Stimulated activated CD8-positive, alpha-beta memory T cell treated with anti-CD3 and anti-CD28 coated beads, Interleukin-2, amount 100 ng/mL, for 1 hour (primary cell): ENCODE measurements at places on chromosomes 5 and 9.

DNA sequence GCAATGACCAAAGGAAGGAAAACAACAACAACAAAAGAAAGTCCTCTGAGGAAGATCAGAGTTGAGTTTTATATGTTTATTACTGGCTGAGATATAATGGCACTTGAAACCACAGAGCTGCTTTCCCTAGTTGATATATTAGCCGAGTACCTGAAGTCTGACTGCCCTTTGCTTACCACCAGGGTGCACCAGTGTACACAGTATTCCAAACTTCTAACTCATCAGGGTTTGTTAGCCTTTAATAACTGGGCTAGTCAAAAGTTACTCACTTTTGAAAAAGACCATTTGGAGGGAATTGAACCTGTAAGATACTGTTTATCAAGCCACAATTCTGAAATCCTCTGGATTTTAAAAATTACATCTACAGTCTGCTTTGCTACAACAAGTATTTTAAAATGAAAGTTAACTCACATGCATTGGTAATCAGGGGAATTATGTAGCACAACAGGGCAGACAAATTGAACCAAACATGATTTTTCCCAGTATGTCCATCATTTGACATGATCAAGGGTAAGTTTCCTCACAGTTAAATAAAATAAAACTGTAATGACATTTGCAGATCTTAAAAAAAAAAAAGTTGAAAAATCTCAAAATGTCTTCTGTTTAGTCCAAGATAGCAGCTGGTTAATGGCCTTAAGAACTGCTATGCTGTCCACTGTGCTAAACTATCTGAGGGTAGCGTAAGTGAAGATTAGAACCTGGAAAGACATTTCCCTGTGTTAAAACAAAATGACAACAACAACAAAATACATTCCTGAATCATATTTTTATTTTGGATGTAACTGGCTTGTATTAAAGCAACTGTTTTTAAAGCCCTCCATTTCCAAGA, 57.3 kb upstream of the C6 start:
- no peak for DNase-seq

DNA sequence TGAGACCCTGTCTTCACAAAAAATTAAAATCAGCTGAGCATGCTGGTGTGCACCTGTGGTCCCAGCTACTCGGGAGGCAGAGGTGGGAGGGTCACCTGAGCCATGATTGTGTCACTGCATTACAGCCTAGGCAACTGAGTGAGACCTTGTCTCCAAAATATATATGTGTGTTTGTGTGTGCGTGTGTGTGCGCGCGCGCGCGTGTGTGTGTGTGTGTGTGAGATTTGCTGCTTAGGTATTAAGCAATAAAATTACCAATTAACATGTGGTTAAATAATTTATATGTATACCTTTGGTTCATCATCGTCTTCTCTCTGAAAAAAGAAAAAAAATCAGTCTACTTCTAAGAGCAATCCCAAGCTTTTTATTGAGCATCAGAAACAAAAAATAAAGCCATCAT, 86.0 kb upstream of the FSD1L start:
- DNase-seq = no peak

GRCh38 chr5:14967166-14967565, 95.6 kb upstream of the ANKH start:
- no peak for DNase-seq

DNA sequence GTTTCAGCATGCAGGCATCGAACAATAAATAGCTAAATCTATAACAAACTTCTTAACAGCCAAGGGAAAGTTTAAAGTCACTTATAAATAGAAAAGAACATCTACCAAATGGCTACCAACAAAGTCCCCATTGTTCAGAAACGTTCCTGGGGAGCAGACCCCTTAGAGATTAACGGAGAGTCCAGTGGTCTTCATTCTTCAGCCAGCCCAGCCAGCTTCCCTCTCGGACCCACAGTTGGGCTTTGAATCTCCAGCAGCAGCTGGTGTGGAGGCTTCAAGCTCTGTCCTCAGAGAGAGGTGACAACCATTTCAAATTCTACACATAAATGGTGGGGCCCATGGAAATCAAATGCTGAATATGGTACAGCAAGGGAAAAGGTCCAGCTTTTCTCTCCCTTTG, 11.2 kb downstream of the ENC1 start:
- DNase-seq = no peak

DNA sequence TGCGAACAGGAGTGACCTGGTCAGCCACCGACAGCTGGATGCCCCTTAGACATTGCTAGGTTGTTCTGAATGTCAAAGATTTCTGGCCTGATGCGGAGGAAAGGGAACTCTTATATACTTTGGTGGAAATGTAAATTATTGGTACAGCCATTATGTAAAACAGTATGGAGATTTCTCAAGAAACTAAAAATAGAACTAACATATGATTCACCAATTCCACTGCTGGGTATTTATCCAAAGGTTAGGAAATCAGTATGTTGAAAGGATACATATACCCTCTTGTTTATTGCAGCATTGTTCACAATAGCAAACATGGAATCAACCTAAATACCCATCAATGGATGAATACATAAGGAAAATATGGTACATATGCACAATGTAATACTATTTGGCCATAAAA, 31.8 kb downstream of the DMRT3 start:
- no peak for DNase-seq

DNA sequence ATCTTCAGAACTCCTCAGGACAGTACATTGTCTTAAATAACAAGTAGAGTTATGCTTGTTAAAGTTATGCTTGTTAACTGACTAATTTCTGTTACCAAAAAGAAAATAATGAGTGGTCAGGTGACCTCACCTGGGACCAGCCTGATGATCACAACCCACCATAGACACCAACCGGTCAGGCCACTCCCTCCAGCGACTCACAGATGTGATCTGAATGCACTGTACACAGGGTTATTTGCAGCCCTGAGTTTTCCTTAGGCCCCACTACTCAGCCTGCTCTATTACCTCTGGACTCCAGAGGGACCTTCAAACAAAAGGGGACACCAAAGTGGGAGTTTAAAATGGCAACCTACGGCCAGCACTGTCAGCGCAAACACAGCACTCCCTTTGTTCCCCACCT, 55.3 kb downstream of the ARSB start:
- DNase-seq = no peak

- no peak for DNase-seq
Observed at GRCh38 chr5:66553916-66554575, 42.1 kb upstream of the MAST4 start.
